Activated CD4-positive, alpha-beta T cell treated with anti-CD3 and anti-CD28 coated beads, Interleukin-2, amount 50 U/mL, for 4 hours (primary cell): ENCODE measurements at places on chromosomes 12 and 14.

- no peak for DNase-seq
These were observed 404.7 kb downstream of the MDGA2 start for GRCh38 chr14:47270715-47271114.

DNA sequence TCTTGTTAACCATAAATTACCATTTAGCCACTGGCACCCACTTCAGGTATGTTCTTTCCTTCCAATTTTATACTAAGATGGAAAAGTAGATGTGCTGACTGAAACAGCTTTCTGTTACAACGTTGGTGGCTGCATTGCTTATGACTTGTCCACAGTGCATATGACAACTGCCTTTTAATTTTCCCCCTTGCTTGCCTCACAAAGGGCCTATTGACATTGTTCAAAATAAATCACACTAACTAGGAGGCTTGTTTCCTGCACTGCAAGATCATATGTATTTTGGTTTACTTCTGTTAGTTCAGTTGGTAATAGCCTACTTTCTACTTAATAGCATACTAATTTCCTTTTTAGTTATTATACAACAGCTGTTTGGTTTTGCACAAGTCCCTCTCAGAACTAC is 55.4 kb downstream of the SCAF11 start:
- no peak for DNase-seq

GRCh38 chr12:122322501-122322900 is 56.2 kb upstream of the VPS33A start:
- DNase-seq = no peak

DNA sequence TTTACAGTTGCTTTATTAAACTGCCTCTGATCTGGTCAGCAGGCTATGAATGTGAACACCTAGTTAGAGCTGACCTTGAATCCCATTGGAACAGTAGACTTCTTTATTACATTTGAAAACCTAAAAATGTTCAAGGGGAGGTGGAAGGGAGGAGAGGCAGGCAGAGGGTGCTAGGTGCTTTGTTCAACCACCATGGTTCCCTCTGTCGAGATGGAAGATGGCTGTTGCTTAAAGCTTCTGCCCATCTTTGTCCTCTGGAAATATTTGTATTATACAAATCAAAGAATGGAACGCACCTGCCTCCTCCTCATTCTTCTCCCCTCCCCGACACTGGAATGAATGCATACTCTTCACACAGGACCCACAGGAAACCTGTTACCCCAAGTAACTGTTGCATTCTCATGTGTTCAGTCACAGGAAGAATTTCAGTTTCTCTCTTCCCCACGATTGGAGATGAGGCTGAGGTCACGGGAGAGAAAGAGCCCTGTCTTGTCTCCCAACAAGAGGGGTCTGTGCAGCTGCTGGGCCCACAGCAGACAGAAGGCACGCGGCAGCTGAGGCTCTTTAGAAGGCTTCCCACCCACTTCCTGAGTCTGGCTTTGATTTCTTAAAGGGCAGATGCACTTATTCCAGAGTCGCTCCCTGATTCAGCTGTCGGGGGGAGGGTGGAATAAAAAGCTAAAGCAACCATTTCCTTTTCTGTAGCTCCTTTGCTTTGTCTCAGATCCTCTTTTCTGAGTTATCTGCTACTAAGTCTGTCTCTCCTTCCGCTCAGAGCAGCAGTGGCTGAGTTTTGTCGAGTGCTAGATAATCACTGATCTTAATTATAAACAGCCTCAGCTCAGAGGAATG is 217.9 kb upstream of the BTG1 start:
- DNase-seq = peak; percentile 39

- no peak for DNase-seq
These were observed 9.7 kb downstream of the PDE6H start for GRCh38 chr12:14982562-14982961.
